ENCODE measurements at places on chromosomes 4 and X.

GRCh38 chrX:23127586-23127985 lies 127.8 kb downstream of the DDX53 start:
- DNase-seq: no peak

DNA sequence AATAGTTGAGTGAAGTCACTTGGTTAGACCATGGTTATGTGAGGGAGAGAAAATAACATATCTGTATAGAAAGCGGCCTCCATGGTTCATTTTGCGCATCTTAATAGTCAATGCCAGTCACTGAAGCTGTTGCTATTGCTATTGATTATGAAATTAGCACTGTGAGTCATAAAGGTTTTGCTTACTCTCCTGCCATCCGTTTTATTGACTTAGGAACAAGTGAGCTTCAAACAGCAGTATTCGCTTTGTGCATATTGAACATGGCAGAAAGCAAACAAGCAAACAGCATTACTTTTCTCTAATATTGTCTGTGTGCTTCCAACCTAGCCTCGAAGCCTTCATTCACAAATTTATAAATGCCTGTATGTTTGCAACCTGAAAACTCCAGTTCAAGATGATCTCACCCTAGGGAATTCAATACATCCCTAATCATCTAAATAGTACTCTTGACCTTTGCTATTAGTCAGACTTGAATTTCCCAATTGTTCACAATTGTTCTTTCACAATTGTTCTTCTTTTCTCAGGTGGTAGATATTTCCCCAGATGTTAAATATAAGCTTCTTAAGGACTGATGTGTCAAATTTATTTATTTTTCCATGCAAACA lies 55.9 kb upstream of the GABRA2 start:
- no peak for DNase-seq

DNA sequence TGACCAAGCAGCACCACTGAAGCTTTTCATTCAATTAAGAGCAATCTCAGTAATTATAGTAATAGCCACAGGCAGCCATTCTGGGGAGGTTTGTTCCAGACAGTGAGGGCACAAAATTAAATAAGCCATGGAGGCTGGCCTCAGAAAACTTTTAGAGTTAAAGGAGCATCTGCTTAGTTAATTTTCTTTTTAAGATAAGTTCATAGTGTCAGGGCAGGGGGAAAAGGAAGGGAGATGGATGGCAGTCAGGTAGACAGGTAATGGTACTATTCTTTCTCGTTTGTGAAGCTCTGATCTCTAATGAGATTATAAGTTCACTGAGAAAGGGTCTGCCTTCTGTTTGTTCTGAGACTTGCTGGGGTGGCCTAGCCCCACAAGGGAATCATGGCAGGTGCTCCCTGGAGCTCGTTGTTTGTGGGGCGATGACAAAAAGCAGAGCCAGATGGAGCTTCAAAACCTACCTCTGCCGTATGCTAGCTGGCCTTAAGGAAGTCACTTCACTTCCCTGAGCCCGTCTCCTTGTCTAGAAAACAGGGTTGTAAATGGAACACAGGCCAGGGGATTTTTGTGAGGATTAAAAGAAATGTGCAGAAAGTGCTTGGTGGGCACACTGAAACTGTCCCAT lies 44.6 kb upstream of the FGFBP2 start:
- DNase-seq: no peak

DNA sequence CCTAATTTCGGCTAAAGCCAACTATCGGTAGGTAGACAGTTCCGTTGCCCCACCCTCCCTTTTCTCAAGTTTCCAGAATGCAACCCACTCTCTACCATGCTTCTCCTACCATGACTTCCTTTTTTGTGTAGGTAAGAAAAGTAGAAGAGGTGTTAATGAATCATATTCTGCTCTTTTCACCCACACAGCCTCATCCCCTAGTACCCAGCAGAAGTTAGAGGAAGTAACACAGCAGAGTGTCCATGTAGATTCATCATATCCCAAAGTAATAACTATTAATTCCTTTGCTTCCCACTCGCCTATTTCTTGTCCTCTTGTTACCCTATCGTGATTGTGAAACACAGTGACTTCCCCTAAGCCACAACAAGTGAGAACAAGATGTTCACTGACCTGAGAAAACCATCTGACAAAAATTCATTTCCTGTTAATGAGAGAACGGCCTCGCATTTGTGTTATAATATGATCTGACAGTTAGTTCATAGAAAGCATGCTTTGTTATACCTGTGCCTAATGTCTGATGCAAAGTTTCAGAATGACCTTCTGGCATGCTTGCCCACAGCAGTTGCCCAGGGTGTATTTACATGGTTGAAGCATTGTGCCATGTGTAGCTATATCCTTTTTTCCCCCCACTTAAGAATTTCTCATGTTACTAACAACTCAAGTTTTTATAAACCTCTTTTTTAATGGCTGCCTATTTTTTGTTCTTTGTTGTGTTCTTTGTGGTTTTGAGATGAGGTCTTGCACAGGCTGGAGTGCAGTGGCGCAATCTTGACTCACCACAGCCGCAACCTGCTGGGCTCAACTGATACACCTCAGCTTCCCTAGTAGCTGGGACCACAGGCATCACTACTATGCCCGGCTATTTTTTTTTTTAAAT lies 185.6 kb downstream of the RAP1GDS1 start:
- DNase-seq: peak; percentile 27

DNA sequence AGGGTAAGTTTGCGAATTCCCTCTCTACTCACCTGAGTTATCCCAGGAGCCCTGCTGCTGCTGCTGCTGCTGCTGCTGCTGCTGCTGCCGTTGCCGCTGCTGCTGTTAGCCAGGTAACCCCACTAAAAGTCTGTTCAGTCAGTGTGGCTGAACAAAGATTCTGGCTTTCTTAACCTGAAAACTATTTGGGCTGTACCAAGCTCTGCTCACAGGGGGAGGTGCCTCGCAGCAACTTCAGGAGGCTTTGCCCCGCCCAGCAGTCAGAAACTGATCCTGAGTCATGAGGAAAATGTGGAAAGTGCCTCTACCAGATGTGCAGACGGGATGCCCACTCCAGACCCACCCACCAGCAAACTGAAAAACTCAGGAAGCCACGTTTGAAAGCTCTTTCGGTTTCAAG lies at the start of gene CAPN6:
Gene CAPN6, minus strand, starts transcription at position 145 of the 400 bp plus-strand sequence. CDS start 6,547 bp downstream, outside the sequence.
- no peak for DNase-seq

DNA sequence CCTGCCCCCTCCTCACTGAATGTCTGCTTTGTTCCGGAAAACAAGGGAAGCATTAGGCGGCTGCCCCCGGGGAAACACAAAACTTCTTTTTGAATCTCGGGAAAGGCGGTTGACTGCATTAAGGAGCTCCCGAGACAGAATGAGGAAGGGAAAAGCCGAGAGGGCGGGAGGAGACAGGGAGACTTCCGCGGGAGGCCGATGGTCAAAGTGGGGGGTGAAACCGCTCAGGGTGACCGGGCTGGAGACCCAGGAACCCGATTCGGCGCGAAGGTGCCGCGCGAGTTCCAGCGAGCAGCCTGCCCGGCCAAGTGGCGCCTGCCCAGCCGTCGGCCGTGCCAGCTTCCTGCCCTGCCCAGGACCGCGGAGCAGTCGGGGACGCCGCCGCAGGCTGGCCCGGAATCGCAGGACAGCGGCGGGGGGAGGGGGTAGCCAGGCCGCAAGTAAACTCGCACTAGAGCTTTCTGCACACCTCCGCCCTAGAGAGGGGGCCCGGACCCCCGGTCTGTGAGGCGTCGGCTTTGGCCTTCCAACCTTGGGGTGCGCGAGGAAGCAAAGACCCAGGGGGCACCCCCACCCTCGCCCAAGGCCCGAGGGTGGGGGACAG lies 55.1 kb upstream of the BCOR start:
- no peak for DNase-seq

GRCh38 chrX:134718105-134718965 lies 60.1 kb upstream of the PLAC1 start:
- no peak for DNase-seq

GRCh38 chr4:83490876-83491450 lies 6.1 kb upstream of the ABRAXAS1 start:
- no peak for DNase-seq

DNA sequence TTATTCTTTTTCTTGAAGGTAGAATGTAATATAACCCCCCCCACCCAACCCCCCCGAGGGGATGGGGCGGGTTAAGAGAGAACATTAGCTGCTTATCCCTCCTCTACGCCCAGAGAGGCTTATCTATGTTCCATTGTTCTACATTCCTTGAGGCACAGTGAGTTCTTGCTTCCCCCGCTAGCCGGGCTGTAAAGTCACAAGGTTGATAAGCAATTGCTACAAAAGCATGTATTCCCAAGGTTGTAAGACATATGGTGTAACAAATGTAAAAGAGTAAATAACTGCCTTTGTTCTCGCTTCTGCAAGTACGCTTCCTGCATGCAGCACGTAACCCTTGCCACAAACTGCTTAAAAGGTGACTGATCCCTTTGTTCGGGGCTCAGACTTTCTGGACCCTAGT lies 8.2 kb downstream of the DCAF8L2 start:
- no peak for DNase-seq

DNA sequence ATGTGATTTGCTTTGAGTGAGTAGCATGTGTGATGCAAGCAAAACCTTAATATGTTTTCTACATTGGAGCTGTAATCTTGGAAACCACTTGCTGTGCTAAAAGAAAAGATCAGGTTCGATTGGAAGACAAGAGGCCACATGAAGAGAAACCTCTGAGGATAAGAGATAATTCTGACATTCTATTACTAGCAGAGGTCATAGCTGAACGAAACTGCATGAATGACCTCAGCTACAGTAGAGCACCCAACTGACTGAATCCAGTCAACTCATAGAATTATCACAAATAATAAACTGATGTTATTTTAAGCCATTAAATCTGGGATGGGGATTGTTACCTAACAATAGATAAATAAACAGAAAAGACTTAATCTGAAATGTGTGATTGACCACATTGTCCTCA lies 147.1 kb downstream of the CAMK2D start:
- no peak for DNase-seq

- no peak for DNase-seq
Measured at GRCh38 chrX:928606-929005, 283.8 kb downstream of the CRLF2 start.

- DNase-seq: no peak
Measured at GRCh38 chrX:150201841-150202240, 161.3 kb upstream of the MAMLD1 start.

- DNase-seq: no peak
Measured at GRCh38 chr4:31984872-31985271, 1264.7 kb downstream of the PCDH7 start.

GRCh38 chr4:151541389-151542071 lies 132.6 kb downstream of the FHIP1A start:
- DNase-seq: no peak

DNA sequence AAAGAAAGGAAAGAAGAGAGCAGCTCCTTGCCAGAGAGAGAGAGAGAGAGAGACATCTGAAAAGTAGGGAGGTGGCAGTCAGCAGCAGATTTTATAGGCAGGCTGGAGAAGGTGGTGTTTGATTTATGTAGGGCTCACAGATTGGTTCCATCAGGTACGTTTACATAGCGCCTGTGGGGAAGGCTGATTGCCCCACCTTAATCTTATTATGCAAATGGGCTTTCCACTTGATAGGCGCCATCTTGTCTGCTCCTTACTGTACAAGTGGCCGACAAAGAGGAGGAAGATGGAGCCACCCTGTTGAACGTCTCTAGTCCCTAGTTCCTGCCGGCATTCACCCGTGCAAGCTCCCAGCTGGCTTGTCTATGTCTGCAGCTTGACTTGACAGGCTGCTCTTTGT lies 49.1 kb upstream of the DHRSX start:
- DNase-seq: no peak

- DNase-seq: no peak
Measured at GRCh38 chrX:46039526-46039925, 505.7 kb downstream of the ZNF674 start.

- DNase-seq: no peak
Measured at GRCh38 chr4:40520533-40520932, 109.1 kb downstream of the RBM47 start.

DNA sequence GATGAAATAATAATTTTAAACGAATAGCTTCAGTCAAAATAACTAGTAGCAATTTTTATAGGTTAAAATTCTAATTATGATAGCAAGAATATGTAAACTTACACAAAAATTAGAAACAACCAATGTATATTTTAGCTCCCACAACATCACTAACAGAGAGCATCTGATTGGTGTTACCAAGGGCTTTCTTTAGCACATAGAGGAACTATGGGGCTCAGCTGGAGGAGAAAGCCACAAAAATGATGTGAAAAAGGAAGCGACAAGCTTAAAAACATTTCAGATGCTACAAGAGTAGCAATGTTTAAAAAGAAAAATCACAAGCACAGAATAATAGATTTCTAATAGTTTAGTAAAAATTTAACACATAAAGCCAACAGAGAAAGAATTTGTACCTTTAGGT lies 56.3 kb downstream of the ATP8A1 start:
- DNase-seq: no peak

DNA sequence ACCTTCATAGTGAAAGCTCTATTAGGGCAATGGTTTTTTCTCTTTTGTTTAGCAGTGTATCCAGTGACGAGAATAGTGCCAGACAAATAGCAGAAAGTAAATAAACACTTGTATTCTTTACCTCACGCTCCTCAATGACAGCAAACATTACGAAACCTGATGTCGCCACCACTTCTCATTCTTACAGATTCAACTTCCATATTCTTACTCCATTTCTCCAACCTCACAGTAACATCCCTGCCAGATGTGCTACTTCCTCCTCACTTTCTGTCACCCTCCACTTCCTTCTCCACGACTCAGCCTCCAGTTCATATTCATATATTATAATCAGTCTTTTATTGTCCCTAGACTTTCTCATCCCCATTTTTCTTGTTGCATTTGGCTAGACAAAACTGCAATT lies 1956.2 kb upstream of the AGA start:
- no peak for DNase-seq

DNA sequence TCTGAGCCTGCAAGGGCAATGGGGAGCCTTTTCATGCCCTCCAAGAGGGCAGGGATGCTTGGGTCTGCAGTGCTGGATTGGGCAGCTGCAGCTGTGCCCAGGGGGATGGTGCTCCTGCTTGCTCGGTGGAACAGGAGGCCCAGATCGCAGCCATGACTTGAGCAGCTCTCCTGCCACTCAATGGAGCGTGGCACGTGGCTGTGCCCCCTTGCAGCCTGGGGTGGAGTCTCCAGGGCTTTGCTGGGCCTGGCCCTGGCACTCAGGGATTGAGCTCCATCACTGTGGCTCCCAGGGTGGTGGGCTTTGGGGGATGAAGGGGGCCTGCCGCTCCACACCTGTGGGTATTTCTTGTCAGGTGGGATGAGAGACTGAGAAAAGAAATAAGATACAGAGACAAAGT lies 53.4 kb upstream of the IBSP start:
- DNase-seq: no peak

DNA sequence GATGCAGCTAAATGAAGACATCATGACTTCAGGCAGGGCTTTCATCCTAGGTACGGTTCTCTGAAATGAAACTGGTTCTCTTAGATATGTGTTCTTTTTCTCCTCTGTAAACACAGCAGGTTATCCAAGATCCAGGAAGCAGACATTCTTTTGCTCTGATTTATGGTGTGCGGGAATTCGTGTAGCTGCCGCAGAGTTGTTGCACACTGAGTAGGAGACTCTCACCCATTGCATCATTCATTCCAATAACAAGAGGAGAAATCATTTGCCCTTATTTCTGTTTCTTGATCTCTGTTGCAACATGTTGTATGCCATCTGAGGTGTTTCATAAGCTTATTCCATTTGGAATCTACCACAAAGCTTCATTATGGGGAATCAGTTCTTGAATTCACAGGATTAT lies 133.6 kb upstream of the VCX2 start:
- DNase-seq: no peak

- DNase-seq: no peak
Measured at GRCh38 chr4:161585011-161585410, 578.8 kb downstream of the FSTL5 start.

- DNase-seq: no peak
Measured at GRCh38 chr4:106208481-106209460, 107.2 kb downstream of the TBCK start.

- no peak for DNase-seq
Measured at GRCh38 chrX:116317409-116317808, 119.0 kb upstream of the SLC6A14 start.

- DNase-seq: no peak
Measured at GRCh38 chrX:56499372-56499771, 64.1 kb upstream of the UBQLN2 start.

Data from stimulated activated CD8-positive, alpha-beta memory T cell treated with anti-CD3 and anti-CD28 coated beads, Interleukin-4, amount 100 ng/mL, for 4 hours (primary cell).